CD4-positive, alpha-beta T cell treated with Interleukin-1 beta for 1 hour (primary cell): ENCODE measurements at places on chromosomes 2 and 18.

DNA sequence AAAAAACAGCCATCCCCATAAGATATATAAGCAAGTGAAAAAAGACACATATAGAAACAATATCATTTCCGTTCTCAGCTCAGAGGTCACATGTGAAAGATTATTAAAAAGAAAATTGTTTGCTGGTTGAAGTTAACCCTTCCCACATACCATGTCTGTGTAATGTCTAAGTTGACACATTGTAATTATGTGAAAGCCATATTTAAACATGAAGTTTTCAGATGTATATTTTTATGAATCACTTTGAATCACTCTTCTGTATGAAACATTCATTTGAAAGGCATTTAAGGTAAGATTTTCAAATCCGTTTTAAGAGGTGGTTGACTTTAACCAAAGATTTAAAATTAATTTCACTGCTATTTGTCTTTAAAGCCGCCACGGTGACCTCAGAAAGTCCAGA is 441.9 kb downstream of the RND3 start:
- no peak for DNase-seq

GRCh38 chr2:224145751-224146355 is 106.8 kb upstream of the SERPINE2 start:
- no peak for DNase-seq

DNA sequence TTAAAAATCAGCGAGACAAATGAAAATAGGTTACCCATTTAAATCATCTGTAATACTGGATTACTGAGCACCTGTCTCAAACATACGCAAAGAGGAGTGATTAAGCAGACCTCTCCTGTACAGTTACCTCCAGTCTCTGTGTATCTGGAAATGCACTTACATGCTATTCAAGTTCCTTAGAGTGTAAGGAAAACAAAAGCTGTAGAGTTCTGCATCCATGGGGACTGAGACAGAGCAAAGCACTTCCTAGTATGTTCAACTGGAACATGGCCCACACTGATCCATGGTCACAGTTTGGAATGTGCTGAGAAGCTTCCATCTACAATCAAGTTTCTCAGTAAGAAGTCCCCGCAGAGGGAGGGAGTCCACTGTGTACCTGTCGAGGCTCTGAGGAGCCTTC is 63.9 kb downstream of the PPP4R1 start:
- no peak for DNase-seq

DNA sequence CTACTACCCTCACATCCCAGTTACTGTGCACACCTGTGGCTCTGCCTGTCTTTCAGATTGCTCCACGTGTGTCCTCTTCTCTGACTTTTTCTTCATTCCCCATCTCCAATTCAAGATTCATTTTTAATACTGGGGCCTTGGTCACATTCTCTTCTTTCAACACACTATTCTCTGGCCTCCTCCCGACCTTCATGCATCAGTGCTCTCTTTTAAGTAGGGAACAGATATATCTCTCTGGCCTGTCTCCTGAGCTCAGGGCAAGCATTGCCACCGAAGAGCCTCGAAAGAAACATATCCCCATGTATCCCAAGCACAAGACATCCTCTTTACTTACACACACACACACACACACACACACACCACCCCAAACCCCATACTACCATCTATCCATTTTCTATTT is 21.6 kb upstream of the PAX8 start:
- DNase-seq, result no peak

DNA sequence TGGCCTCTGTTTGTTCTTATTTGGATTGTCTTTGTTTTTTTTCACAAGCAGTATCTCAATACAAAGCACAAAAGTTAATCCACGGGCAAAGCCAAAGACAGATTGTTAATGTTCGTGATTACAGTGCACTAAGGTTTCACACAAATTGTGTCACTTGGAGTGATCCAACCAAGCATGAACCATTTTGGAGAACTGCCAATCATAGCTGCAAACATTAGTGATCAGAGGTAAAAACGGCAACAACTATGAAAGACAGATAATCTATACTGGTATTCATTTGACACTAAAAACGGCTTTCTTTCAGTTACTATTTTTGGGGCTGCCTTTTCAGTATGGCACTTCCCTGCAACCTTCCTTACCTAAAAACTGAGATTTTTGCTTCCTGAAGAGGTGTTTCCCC is 213.1 kb upstream of the GULP1 start:
- DNase-seq, result no peak

GRCh38 chr2:43794956-43795355 is 21.1 kb downstream of the DYNC2LI1 start:
- no peak for DNase-seq

DNA sequence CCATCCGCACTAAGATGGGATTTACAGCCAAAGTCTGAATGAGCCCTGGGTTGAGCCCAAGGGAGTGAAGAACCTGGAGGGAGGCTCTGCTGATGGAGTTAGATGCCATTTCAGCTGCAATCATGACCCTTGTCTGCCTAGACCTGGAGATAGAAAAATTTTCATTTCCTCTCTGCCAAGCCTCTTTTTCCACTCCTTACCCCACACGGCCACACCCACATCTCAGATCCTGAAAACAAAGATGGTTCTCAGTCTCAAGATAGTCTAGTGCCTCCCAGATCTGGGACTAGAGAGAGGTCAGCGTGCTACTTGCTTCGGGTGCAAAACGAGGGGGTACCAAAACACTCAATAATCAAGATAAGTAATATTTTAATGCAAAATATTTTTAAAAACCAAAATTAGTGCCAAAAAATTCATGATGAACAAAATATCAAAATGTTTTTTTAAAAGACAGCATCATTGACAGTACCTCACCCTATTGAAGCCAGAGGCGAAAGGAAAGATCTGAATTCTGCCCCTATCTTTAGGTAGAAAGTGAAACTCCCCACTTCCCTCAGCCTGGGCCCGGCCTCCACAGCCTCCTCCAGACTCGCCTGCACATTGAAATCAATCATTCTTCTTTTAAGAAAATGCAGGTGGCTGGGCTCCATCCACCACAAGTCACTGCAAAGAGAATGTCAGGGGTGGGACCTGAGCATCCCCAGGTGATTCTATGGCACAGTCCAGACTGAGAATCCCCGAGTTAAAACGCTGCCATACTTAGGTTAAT is 57.8 kb upstream of the GPR45 start:
- DNase-seq, result no peak

- DNase-seq, result no peak
Observed at GRCh38 chr18:34292594-34292993, 67.9 kb upstream of the NOL4 start.

DNA sequence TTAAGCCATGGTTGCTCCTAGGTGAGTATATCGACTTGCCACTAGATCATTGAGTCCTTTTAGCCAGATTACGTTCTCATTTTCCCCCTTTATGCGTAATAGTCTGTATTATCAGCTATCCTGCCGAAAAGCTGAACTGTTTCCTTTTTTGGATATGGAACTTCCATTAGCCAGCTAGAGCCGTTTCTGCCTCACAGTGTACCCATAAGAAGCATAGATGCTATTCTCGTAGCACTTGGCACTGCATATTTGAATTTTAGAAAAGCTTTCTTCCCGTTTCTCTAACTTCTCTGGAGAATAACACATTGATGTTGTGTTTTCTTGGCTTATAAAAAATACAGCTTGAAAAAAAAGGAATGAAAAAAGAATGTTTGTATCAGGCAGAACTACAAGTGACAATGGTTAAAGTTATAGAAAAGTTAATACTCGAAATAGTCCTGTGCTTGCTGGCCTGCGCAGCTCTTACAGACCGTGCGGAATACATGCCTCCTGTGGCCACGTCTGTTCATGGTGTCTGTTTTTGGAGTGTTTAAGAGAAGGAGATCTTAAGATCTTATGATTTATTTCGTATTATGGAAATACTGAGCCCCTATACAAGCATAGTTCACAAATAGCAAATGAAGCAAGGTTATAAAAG is 710 bp downstream of the DUSP19 start:
- no peak for DNase-seq

- no peak for DNase-seq
Observed at GRCh38 chr2:38887347-38887746, 2.3 kb upstream of the ARHGEF33 start.
